ENCODE measurements at places on chromosomes 16 and 17.

DNA sequence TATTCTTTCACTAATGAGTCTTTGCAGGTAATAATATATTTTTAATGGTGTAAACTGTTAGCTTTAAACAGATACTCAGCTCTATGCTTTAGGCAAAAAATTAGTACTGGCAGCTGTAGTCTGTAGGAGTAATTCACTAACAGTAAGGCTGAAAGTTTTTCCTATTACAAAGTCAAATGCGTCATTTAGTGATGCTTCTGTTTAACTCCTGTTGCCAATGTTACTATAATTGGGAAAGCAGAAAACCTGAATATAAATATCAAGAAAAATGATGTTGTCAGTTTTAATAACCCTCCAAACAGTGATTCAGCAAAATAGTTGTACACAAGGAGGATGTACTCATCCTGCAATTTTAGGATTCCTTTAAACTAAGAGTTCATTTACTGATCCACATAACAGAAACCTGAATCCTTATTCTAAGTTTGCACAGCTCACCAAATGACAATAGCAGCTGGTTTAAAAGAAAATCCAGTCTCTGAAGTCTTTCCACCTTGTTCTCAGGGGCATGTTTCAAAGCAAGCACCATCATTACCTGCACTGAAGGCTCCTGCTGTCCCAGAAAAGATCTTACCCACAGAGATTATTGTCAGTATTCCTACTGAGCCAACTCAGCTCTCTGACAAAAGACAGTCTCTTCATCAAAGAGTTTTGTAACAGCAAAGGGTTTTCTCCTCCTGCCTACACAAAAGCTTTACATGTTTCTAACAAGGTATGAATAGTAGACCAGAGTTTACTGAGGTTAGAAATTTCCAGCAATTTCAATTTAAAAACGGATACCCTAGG, 4.2 kb downstream of the CDR2 start:
- DNase-seq: no peak

GRCh38 chr17:76351526-76352071, 2.1 kb downstream of the PRPSAP1 start:
- no peak for DNase-seq

GRCh38 chr17:41687828-41688640, 651 bp upstream of the EIF1 start:
- peak; percentile 55 for DNase-seq

DNA sequence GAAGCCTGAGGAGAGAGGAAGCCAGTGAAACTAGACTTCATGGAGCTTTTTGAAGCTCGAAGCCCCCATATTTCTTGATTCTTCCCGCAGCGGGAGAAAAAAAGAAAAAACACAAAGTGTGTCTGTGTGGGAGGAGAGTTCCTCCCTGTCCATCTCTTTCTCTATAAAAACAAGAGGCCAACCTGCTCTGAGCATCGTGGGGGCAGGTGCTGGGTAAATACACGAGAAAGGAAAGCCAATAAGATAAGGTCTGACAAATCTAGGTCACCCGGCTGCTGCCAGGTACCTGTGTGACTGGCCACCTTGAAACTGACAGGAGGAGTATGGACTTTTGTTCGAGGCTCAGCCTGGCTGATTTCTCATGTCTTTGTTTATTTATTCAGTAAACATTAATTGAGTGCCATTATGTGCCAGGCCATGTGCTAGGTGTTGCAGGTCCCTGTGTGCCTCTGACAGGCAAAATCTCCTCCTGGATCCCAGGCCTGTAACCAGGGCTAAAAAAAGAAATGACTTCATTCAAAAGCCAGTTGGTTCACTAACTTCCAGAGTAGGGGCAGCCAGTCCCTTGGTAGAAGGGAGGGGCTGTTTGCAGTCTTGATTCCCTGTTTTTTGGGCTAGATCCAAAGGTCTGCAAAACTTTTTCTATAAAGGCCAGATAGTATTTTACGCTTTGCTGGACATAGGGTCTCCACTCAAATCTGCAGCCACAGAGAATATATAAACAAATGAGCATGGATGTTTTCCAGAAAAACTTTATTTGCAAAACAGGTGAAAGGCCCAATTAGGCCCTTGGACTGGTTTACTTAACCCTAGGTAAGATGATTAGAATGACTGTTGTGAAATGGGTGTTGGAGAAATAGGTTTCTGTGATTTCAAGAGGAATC, 35.6 kb downstream of the YPEL2 start:
- peak; percentile 92 for DNase-seq

DNA sequence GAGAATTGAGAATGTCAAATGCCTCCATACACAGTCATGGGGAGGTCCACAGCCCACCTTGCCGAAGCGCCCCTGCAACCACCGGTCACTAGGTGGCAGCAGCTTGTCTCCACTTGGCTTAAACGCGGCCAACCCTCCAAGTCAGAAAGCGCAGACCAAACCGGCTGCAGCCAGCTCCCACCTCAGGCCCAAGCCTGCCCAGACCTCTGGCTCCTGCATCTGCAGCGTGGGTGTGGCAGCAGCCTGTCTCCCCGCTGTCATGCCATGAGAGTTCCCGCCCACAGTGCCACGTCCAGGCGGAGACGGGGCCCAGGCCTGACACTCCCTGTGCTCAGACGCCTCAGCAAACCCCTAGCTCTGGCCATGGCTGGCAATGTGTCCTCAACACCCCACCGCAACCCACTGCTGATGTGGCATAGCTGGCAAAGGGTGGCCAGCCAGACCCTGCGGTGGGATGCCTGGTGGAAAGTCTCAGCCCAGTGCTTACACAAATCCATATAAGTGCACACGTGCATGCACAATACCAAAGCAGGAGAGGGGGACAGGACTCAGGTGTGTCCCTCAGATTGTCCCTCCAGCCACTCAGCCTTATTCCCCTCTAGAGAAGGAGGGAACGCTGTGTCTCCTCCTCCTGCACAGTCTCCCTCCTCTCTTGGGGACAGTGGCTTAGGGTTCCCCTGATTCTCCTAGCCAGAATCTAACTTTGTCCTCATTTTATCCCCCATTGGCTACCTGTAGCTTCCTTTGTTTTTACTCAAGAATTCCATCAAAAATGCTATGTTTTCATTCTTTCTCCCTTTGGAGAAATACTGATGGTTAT, 10.9 kb downstream of the COPZ2 start:
- DNase-seq: peak; percentile 99

- DNase-seq: peak; percentile 3
These were observed 126.9 kb downstream of the MRM1 start for GRCh38 chr17:36728030-36728991.

- no peak for DNase-seq
These were observed 18.4 kb upstream of the ZNF594 start for GRCh38 chr17:5210091-5210490.

- no peak for DNase-seq
These were observed 7.2 kb downstream of the SLC16A5 start for GRCh38 chr17:75094871-75095399.

- peak; percentile 85 for DNase-seq
These were observed 18.6 kb downstream of the CDH16 start for GRCh38 chr16:66899945-66900710.

DNA sequence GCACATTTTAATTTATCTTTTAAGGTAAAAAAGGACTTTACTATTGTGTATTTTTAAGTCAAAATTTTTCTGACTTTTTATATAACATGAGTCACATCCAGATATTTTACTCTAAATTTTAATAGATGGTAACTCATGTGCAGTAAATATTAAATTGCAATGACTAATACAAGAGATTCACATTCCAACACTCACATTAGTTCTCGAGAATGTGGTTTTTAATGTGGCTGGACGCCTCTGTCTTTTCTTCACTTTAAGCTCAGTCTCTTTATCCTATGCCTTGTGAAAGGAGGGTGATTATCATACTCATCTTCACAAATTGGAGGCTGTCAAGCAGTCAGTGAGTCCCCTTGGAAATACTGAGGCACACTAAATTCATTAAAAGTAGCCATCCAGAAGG, 315.6 kb downstream of the HS3ST3B1 start:
- DNase-seq: no peak

DNA sequence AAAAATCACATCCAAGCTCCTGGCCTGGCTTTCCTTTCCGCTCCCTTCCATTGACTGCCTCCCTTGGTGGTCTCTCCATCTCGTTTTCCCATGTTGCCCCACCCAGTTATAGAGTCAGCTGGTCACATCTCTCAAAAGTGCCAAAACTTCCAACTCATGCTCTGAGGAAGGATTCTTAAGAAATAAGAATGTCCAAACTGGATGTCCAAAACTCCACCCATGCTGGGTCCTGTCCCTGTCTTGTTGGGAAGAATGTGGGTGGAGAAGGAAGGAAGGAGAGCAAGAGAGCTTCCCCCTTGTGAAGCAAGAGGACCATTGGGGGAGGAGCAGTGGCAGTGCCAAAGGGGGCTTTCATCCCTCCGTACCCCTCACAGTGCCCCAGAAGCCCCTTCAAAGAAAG, 44.6 kb upstream of the MAP3K14 start:
- no peak for DNase-seq

DNA sequence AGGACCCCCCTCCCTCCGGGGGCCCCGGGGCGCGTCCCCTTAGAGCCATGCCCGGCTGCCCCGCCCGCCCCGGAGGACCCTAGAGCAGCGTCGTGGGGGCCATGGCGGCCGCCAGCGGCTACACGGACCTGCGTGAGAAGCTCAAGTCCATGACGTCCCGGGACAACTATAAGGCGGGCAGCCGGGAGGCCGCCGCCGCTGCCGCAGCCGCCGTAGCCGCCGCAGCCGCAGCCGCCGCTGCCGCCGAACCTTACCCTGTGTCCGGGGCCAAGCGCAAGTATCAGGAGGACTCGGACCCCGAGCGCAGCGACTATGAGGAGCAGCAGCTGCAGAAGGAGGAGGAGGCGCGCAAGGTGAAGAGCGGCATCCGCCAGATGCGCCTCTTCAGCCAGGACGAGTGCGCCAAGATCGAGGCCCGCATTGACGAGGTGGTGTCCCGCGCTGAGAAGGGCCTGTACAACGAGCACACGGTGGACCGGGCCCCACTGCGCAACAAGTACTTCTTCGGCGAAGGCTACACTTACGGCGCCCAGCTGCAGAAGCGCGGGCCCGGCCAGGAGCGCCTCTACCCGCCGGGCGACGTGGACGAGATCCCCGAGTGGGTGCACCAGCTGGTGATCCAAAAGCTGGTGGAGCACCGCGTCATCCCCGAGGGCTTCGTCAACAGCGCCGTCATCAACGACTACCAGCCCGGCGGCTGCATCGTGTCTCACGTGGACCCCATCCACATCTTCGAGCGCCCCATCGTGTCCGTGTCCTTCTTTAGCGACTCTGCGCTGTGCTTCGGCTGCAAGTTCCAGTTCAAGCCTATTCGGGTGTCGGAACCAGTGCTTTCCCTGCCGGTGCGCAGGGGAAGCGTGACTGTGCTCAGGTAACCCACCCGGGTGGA, 759 bp downstream of the ALKBH5 start:
- DNase-seq: peak; percentile 54

DNA sequence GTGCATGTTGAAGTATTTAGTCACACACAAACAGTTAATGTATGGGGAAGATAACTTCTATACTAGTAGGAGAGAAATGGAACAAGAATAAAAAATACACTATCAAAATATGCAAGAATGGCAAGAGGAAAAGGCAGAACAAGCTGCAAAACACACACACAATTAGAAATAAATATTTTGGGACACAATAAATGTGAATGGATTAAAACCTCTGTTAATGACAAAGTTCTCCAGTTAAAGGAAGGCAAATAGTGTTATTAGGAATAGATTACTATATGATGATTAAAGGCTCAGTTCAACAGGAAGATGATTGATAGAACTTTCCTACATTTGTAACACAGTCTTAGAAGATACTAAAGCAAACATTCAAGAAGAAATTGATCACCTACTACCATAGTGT, 106.3 kb upstream of the ZNF750 start:
- DNase-seq: no peak

DNA sequence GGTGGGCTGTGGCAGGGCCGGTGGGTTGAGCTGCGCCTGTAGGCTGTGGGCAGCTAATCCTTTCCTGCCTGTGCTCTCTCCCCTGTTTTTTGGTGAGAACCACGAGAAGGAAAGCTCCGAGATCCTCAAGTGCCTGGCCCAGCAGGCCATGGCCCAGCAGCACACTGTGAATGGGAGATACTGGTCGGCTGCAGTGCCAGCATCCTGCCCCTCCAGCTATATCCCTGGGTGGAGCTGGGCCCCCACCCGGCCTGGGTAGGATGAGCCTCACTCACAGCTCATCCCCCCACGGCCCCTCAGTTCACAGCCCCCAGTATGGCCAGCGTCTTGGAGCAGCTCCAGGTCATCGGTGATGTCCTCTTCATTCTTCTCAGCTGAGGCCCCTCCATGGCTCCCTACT, 164.4 kb upstream of the ZNF267 start:
- no peak for DNase-seq

DNA sequence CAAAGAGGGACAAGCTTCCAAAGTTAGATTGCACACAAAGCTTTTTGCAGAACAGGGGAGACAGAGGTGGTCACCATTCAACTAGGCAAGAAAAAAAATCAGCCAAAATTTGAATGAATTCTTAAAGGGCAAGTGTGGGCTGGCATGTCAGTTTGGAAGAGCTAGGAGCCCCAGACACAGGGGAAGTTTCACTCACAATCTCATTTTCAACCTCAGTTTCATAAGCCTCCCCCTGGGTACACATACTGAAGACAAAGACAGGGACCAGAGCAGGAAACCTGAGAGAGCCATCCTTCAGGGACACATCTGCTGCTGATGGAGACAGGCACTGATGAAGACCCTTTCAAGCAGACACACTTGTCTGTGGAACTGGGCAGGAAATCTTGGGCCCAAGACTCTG, 106.3 kb upstream of the PSMD7 start:
- no peak for DNase-seq

DNA sequence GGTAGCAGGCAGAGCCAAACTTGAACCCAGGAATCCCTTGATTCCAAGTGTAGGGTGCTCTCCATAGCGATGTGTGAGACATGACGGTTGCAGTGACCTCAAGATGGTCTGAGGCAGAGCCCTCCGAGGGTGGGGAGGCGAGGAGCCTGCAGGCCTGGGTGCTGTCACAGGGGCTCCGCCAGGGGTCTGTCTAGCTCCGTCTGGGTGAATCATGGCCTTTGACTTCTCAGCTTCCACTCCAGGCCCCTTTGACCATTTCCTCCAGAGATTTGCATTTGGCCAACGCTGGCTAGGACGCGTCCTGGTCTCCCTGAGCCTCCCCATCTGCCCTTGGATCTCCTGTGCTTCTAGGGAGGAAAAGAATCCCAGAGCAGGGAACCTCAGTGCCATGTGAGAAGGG, 104.6 kb downstream of the RAP1GAP2 start:
- no peak for DNase-seq

DNA sequence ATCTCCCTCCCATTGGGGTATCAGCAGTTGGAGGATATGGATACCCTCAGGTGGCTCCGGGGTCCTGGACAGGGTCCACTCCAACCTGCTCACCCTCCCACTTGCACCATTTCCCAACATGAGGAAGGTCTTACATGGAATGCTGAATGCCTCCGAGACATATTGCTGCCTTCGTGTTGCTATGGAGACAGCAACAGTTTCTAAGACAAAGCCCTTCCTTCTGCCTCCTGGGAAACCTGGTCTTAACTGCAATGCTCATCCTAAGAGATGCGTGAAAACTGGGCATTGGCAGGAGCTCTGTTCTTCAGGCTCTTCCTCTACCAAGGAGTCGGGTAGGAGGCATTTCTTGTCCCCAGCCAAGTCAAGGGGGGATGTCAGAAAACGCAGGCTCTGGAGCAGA, 45.2 kb downstream of the ST3GAL2 start:
- DNase-seq: no peak

- DNase-seq: no peak
These were observed 6.5 kb downstream of the RGS11 start for GRCh38 chr16:269061-269796.
